ENCODE measurements at places on chromosomes 7 and 10.

DNA sequence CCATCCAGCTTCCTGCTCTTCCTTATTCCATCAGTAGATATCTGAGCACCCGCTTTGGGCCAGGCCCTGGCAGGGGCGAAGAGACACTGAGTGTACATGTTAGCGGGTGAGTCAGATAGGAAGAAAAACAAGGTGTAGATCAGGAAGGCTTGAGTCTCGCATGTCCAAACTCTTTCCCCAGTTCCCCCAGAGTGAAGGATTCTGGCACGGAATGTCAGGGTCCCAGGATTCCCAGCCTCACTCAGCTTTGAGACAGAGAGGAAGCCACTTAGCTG, 24.1 kb upstream of the CHST15 start:
- DNase-seq, result no peak

DNA sequence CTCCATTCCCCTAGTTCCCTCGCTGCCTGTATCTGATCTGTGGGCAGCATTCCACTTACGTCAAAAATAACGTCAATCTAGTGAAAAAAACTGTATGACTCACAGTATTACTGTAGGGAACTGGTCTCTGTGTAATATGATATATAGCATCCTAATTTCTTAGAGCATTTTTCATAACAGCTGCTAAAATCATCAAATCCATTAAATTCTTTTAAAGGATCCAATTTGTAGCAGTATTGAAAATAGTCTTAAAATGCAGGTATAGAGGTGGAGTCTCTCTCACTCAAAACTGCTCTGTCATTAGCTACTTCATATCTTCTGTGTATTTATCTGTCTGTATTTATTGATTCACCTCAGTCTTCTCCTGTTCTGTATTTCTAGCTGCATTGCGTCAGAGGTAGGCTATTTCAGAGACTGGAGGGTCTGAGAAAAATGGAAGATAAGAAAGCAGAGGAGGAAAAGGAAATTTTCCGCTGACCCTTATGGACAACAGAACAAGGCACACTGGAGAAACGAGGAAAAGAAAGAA, 59.9 kb downstream of the PON1 start:
- no peak for DNase-seq

GRCh38 chr7:5356751-5357119, 66.9 kb downstream of the TNRC18 start:
- DNase-seq, result no peak

- DNase-seq, result no peak
These were observed 466.6 kb upstream of the IGFBP3 start for GRCh38 chr7:46387646-46388045.

- no peak for DNase-seq
These were observed 5.5 kb upstream of the IMPDH1 start for GRCh38 chr7:128415217-128415785.

DNA sequence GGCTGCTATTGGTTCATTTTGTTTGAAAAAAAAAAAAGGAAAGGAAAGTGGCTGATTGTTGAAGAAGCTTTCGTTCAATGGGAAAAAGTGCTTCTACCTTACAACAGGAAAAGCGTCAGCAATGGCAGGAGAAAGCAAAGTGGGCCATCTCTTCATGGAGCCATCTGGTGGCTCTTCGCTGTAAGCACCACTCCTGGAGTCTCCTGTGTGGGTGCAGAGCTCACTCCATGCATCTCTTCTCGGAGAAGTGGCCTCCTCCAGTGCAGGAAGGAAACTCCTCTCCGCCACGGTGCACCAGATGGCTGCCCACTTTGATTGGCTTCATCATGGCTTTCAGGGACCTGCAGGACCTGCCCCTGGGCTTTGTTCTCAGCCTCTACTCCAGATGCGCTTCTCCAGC, 250.9 kb downstream of the PTEN start:
- no peak for DNase-seq

GRCh38 chr10:84613336-84614021, 285.1 kb downstream of the CCSER2 start:
- no peak for DNase-seq

GRCh38 chr7:87506246-87507180, 31.0 kb upstream of the ABCB4 start:
- DNase-seq, result no peak

DNA sequence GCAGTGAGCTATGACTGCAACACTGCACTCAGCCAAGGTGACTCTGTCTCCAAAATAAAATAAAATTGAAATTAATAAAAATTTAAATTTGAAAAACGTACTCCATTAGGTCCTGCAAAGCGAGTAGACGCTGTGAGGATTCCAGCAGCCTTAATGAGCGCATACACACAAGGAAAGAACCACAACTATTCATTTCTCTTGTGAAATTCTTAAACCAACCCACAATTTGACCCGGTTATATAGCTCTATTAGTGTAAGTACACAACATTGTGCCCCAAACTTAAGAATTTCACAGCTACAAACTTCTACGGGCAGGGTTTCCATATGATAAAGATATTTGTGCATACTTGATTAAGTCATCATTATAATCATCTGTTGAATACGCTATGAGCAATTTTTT, 84.4 kb downstream of the PARD3 start:
- DNase-seq, result no peak

GRCh38 chr10:31774299-31774900, 154.2 kb downstream of the ARHGAP12 start:
- DNase-seq, result no peak

GRCh38 chr7:114650491-114650890, 235.9 kb downstream of the FOXP2 start:
- no peak for DNase-seq

- DNase-seq, result no peak
These were observed 273.1 kb downstream of the SEMA3D start for GRCh38 chr7:84913731-84914130.

DNA sequence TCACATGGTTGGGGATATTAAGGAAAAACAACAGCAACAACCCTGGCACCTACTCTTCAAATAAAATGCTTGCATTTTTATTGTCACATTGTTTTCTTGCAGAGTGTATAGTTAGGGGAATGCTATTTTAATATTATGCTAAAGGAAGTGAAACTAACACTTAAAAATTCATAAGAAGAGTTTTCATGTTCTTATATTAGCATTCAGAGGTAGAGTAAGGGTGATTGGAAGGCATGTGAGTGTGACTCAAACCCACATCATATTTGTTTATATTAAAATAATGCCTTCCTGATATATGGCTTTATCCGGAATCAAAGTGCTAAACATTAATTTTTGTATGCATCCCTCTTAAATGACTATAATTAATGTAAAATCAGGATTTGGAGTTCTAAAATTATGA, 59.8 kb upstream of the TES start:
- no peak for DNase-seq

DNA sequence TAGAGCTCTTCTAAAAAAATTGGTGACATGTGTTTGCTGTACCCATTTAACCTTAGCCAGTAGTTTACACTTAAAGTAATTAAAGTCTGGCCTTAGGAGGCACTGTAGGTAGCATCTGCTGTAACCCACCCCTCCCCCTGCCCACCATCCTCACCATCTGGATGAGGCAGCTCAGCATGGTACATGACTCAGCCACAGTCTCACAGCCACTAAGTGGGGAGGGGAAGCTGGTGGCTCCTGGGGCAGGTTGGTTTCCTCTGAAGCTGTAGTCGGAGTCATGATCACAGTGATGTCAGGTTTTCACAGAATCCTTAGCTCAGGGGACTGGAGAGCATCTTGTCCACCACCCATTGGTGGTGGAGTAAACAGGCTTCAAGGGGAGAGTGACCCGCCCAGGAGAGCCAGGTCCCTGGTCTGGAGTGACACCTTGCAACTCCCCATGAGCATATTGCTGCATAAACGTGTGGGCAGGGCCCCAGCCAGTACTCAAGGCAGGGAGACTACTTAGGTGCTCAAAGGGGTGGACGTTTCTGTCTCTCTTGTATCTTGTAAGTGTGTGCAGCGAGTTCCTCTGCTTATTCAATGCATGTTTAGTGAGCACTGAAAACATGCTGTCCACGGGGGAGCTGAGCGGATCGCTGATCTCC, 125.9 kb downstream of the GRK5 start:
- DNase-seq, result no peak

- DNase-seq, result peak; percentile 24
These were observed 174.2 kb downstream of the PTN start for GRCh38 chr7:137169282-137169698.

- no peak for DNase-seq
These were observed 59.4 kb upstream of the CAMK2B start for GRCh38 chr7:44384586-44385433.

DNA sequence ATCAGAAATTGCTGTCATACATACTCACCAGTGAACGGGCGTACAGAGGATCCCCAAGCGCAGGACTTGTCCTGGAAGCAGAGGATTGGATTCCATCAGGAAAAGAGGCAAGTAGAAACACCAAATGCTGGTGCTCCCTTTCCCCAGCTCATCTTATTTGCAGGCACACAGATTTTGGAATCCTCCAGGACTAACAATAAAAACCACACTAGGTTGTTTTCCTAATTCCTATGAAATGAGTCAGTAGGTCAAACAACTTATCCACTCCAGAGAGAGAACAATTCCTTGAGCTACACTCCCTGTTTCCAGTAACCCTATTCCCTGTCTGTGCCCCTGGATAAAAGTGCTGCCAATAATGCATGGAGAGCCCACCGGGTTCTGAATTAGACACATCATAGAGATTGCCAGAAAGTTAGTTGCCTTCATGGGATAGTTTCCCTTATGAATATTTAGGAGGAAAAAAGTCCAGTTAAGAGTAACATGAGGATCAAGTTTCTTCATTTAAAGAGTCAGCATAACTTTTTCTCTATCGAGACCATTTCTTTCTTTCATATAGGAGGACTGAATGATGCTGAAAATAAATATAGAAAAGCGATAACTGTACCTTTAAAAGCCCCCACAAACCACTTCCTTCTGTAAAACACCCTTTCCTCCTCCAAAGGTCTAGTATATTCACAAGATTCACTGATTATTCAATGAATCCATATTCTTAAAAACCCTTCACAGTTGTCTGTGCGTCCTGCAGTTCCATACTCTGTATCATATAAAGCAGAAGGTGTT, 178.3 kb upstream of the KLF14 start:
- DNase-seq, result no peak

DNA sequence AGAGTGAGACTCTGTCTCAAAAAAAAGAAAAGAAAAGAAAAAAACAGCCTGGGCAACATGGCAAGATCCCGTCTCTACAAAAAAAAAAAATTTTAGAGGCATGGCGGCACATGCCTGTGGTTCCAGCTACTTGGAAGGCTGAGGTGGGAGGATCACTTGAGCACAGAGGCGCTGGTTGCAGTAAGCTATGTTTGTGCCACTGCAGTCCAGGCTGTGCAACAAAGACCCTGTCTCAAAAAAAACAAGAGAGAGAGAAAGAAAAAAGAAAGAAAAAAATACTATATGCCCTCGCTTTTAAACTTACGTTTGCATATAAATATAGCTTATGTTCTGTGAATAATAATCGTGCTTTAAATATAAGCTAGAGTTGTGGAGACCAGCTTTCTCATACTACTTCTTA, 11.2 kb downstream of the HACD1 start:
- DNase-seq, result no peak

GRCh38 chr10:3107426-3107961, 40.1 kb downstream of the PFKP start:
- DNase-seq, result no peak

- no peak for DNase-seq
These were observed 3.1 kb downstream of the PLAU start for GRCh38 chr10:73914036-73914435.

GRCh38 chr10:63596924-63597323, 75.7 kb downstream of the REEP3 start:
- DNase-seq, result no peak

GRCh38 chr10:86556933-86557649, 35.5 kb upstream of the WAPL start:
- peak; percentile 90 for DNase-seq

DNA sequence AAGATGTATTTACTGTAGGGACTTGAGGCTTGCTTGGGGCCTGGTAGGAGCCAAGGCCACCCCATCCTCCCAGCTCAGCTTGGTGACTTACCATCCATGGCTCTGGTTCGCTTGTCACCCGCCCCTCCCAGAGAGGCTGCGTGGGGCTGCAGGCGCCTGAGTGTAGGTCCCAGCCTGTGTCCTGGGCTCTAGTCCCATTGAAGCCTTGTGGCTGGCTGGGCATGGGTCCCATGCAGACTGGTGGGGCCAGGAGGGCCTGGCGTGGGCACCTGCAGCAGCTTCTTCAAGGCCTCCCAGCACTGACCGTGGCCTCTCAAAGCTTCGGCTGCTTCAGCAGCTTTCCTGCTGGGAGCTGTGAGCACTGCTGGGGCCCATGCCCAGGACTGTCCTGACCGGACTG, 118.1 kb downstream of the INPP5A start:
- no peak for DNase-seq

DNA sequence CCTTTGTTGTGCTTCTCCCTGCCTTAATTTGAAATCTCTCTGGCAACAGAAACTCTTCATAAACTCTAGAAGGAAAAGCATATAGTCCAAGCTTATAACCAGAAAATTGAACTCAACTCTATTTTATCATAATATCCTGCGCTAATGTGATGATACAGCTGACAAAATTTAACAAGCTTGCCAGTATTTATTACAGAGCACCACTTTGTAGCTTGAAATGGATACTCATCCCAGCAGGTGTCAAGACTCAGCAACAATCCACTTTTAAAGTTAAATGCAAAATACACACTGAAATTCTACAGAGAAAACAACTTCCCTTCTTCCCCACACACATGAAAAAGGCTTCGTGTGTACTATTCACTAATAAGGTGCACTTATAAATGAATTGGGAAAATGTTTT, 228.9 kb downstream of the AGMO start:
- peak; percentile 42 for DNase-seq

- DNase-seq, result no peak
These were observed 186.7 kb upstream of the SHH start for GRCh38 chr7:155998766-155999630.

DNA sequence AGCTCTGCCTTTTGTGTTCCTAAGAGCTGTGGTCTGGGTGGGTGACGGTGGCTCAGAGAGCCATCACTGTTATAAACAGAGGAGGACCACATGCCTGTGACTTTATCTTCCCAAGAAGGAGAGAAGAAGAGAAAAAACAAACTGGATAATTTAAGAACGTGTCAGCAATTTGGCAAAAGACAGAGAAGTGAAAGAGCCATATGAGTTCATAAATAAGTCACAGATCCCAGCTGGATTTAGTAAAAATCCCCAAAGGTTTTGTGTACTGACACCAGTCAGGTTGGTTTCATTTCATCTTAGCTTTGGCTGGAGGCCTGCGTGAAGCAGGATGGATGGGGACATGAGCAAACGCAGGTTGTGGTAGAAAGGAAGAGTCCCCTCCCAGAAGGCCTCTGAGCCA, 120.7 kb downstream of the CXCL12 start:
- no peak for DNase-seq

- no peak for DNase-seq
These were observed 7.5 kb upstream of the ARHGAP22 start for GRCh38 chr10:48612236-48612943.

GRCh38 chr7:26784118-26784517, 80.3 kb downstream of the SKAP2 start:
- no peak for DNase-seq

DNA sequence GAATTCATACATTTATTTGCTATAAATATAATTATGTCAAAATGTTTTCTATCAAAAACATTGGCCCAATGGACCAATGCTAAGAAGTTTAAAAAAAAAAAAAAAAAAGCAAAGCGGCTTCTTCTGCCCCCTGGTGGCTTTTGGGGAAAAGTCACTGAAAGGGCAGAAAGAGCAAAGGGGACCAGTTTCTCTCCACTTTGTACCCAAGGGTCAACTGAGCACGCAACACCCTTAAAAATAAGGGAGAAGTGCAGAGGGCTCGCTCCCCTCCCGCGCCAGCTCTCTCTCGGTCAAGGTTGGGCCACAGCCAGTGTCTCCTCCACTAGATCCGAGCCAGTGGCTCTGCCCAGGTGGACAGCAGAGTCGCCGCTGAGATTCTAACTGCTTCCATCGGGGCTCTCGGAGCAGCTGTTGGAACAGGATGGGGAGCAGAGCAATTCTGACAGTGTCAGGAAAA, 136.4 kb upstream of the FGFR2 start:
- no peak for DNase-seq
